Inflammatory macrophage treated with lipopolysaccharide for 4 hours (primary cell): ENCODE measurements at places on chromosomes 2 and 18.
A peak's percentile ranks its signal among the peaks of the same experiment; 100 is the strongest.

GRCh38 chr2:146227152-146228019 is 1617.4 kb upstream of the ACVR2A start:
- no peak for DNase-seq

GRCh38 chr2:63780518-63781155 is 61.1 kb upstream of the UGP2 start:
- DNase-seq, result no peak

GRCh38 chr18:27004056-27004829 is 138.7 kb upstream of the AQP4 start:
- DNase-seq, result no peak

DNA sequence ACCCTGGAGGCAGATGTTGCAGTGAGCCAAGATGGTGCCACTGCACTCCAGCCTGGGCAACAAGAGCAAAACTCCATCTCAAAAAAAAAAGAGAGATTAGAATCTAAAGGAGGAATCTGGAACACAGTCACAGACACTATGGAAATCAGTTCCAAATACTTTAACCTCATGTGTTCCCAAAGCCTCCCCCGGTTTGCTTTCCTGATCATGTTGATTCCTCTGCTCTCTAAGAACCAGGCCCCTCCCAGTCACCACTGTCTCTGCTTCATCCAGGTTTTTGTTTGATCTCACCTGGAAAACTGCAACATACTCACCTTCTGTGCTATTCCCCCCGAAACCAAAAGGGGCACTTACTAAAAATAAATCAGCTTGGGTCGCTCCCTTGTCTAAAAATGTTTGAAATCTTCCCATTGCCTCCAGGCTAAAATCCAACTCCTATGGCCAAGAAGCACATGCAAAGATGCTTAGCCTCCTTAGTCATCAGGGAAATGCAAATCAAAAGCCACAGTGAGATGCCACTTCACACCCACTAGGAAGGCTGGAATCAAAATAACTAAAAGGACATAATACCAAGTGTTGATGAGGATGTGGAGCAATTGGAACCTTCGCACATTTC is 6.2 kb upstream of the NEU2 start:
- no peak for DNase-seq

DNA sequence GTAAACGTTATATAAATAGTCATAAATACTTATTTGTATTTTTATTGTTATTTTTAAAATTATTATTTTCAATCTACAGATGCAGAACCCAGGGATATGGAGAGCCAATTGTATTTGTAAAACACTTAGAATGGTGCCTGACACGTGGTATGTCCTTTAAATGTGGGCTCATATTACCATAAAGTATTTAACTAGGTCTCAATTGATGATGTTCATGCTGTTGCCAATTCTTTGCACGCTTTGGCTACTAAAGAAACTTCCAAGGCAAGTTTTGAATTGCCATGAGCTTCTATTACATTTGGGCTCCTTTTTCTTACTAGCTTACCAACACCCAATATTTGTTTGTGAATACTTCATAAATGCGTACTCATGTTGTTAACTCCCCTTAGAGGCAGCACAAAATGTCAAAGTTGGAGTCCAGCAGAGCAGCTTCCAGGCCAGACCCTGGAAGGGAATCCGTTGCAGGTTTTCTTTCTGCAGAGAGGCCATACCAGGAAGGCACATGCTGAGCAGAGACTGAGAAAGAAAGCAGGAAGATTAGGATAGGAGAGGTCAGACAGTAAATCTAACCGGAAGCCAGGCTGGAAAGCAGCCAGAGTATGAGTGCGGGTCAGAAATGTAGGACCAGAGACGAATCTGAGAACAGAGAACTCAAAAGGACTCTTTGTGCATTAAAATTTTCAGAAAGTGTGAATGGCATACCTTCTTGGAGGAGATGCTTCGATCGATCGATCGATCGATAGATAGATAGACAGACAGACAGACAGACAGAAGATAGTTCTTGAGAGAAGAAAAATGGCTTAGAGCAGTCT is 4.2 kb upstream of the NOSTRIN start:
- DNase-seq, result no peak

DNA sequence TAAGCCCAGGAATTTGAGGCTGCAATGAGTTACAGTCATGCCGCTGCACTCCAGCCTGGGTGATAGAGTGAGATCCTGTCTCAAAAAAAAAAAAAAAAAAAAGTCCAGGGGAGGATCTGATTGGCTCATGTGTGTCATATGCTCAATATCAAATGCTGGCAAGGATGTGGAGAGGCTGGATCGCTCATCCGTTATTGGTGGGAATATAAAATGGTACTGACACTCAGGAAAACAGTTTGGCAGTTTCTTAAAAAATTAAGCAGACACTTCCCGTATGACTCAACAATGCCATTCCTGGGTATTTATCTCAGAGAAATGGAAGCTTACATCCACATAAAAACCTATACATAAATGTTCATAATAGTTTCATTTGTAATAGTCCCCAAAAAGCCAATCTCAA is 68.9 kb downstream of the MEX3C start:
- no peak for DNase-seq

- no peak for DNase-seq
These were observed 58.2 kb downstream of the SLC9A2 start for GRCh38 chr2:102677244-102678215.

GRCh38 chr2:163467251-163467630 is 268.6 kb downstream of the FIGN start:
- no peak for DNase-seq

DNA sequence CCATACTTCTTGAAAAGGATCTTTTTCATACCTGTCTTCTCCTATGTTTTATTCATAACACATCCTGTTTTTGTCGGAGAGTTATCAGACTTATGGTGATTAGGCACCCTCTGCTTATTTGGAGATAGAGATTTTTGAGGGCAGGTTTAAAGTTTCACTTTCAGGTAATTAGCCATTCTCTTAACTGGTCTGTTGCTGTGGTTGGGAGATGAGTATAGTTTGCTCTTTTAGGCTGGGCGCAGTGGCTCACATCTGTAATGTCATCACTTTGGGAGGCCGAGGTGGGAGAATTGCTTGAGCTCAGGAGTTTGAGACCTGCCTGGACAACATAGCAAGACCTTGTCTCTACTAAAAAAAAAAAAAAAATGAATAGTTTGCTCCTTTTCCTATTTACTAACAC is 25.3 kb downstream of the SFTPB start:
- no peak for DNase-seq

DNA sequence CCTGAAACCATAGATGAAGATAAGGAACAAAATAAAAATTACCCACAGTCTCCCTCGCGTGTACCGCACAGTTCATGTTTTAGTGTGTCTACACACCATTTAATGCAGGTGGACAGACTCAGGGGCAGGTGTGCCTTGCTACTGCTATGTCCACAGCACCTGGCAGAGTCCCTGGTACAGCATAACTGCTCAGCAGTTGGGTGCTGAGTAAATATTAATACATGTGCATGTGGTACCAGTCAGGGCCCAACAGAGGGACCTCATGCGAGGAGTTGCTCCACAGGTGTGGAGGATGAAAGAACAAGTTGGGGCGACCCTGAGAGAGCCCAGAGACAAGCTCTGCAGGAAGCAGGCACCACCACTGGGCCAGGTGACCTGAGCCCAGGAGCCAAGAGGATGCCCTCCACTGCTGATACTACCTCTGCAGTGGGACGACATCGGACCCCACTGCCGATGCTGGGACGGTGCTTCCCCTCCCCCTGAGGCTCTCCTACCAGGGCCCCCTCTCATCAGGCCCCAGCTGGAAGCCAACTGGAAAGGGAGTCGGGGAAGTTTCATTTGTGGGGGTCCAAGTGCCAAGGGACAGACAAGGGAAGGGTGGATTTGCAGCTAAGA is 100.8 kb downstream of the NEDD4L start:
- no peak for DNase-seq

GRCh38 chr2:241376808-241377207 is 20.7 kb downstream of the FARP2 start:
- DNase-seq, result no peak

GRCh38 chr2:1727101-1727771 is 17.1 kb downstream of the PXDN start:
- DNase-seq, result no peak

GRCh38 chr2:172100080-172100934 is 2.4 kb downstream of the DLX2 start:
- no peak for DNase-seq

DNA sequence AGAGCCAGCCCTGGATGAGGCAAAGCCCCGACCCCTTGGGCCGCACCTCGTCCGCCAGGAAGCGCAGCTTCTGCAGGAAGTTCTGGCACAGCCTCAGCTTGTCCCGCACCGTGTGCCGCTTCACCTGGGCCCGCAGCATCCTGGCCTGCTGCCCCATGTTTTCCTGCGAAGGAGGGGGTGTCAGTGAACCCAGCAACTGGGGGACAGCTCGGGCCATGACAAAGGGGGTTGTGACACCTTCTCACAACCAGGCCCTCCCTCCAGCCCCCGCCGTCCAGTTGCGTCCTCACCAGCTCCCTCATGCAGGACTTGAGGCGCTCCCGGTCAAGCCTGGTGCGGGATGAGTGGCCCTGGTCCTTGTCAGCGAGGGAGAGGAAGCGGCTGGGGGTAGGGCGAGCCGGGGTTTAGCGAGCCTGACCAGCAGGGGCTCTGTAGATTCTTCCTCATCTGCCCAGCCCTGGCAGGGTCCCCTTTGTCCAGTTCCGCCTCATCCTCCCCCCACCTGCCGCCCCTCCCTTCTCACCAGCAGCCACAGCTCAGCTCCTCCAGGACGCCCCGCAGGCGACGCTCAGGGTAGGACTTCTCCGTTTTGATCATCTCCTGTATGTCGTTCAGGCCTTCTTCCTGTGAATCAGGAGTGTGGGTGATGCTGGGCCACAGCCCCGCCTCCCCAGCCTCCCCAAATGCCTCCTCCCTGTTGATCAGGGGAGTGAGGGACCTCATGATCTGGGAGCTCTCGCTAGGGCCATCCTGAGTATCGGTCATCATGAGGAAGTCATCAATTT is 606 bp downstream of the OTOF start:
- no peak for DNase-seq

DNA sequence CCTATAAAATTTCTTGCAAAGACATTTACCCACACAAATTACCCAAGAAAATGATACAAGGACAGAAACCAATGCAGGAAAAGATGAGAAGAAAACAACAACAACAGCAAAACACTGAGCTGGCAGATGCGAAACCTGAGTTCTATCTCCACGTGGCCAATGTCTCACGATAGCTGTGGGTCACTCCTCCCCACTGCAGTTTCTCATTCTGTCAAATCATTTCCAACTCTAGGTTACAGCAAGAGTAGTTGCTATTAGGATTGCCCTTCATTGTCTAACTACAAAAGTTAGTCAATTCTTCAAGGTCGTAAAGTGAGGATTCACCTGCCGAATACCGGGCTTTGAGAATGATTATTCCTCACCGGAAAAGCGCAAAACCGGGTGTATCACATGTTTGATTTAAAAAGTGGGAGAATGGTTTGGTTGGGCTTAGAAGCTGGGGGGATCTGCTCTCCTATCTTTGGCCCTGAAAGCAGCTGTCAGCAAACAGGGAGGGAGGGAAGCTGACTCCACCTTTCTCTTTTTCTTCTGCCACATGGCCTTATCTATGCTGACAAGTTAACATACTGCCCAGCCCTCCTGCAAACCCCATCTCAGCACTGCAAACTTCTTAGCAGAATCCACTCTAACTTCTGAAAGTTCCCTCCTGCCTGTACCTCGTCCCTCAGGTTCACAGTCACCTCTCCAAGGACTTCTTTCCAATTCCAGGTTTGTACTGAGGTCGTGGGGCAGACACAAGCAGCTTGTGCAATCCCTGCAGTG is 473.0 kb downstream of the SOX11 start:
- DNase-seq, result no peak

GRCh38 chr2:237731663-237732062 is 66.9 kb upstream of the RBM44 start:
- peak; percentile 49 for DNase-seq
